NCI-H1694 (cell line): ENCODE measurements at places on chromosomes 12 and 14.
A peak's percentile ranks its signal among the peaks of the same experiment; 100 is the strongest.

DNA sequence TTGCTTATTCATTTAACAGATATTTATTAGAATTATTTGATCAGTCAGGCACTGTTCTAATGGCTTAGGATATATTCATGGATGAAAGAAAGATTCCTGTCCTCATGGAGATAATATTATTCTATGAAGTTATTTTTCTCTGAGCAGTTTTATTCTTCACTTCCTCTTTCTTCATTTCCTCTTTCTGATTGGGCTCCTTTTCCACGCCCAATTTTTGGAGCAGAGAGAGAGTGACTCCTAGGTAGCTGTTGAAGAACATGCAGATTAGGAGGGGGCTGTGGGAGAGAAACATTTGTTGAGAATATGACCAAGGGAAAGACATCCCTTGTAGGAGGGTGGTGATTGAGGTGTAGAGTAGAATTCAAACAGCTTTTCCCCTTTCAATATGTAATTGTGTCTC is 6.0 kb upstream of the YARS2 start:
- DNase-seq, result no peak

GRCh38 chr12:93091886-93092648 is 163.0 kb upstream of the EEA1 start:
- DNase-seq, result no peak

- no peak for DNase-seq
These were observed 96.6 kb upstream of the E2F7 start for GRCh38 chr12:77161944-77162343.

DNA sequence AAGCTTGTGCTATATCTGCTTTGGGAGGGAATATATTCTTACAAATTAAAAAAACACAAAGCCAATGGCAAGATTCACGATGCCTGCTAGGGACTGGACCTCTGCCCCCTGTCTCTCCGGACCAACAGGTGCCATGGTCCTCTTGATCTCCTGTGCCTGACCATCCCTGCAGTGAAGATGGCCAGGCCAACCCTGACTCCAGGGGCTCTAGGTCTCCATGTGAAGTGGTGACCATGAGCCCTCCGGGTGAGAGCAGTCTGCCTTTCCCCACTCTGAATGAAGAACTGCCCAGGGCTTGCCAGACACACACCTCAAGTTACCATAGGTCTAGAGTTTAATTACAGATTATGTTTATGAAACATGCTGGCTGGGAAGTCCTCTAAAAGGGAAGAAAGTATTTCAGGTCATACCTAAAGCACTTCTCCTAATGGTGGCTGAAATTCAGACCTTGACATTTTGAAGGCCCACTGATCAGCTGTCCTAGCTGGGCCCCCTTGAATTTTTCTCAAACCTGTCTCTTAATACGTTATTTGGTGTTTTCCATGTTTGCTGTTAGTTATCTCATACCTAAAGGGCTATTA is 1.4 kb downstream of the ARHGDIB start:
- DNase-seq, result no peak

- DNase-seq, result no peak
These were observed 62.7 kb downstream of the CAND1 start for GRCh38 chr12:67331828-67332227.

- no peak for DNase-seq
These were observed 30.0 kb downstream of the PELI2 start for GRCh38 chr14:56147986-56148901.

- DNase-seq, result peak; percentile 32
These were observed 111.5 kb upstream of the WSCD2 start for GRCh38 chr12:108017472-108018057.

DNA sequence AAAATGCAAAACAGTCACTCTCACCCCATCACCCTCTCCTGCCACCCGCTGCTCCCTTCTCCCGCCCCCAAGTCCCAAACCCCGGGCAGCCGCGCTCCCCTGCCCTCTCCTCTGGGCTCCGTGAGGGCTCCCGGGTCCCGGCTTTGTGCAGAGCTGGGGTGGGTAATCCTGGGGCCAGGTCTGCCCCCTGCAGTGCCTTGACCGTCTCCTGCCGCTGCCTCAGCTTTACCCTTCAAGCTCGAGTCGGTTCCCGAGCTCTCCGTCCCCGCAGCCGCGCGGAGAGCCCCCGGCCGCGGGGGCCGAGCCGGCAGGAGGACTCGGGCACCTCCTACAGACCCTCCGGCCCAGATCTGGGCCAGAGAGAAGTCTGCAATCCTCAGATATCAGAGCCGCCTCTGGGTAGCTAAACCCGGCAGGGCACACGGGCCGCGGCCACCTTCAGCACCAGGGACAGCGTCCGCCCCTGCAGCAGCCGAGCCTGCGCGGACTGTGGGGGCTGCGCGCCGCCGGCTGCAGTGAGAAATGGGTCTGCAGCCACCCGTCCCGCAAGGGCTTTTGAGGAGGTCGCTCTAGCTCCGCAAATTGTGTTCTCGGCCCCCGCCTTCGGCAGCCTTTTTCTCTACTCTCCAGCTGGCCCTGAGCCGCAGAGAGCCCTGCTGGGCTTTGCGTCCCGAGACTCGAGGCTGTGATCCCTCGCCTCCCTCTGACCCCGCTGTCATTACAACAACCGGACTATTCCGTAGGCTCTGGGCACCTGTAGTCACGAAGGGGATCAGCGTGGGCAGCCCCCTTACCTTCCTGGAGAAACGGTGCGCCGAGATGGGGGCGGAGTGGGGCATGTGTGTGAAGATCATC is 1.2 kb downstream of the PRMT8 start:
- no peak for DNase-seq

DNA sequence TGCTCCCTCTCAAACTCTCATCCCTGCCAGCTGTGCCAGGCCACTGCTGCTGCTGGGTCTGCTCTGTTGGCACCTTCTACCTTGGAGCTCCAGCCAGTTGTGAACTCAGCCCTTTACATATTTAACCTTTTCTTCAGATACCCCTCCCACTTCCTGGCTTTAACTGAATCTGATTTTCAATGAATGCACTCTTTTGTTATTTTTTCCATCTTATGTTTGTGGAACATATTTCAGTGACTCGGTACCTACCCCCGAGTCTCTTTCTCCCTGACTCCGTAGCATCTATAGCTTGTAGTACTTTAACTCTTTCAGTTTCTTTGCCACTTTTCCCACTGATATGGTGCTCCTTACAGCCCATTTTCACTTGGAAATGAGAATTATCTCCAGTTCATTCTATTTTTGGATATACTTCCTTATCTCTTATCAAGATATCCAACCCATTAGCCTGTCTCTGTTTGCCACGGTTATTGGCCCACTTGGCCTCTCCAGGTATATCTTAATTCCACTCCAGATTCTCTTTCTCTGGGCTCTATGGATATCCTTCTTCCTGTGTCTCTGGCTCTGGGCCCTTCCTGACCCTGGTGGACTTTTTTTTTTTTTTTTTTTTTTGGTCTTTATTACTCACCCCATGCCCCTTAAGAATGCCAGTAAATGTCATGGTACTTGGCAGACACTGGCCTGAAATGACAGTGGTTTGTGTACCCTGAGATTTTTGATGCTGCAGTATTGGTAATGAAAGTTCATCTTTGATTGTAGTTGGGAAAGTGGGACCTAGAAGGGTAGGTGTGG is 62.7 kb downstream of the PELI2 start:
- no peak for DNase-seq

DNA sequence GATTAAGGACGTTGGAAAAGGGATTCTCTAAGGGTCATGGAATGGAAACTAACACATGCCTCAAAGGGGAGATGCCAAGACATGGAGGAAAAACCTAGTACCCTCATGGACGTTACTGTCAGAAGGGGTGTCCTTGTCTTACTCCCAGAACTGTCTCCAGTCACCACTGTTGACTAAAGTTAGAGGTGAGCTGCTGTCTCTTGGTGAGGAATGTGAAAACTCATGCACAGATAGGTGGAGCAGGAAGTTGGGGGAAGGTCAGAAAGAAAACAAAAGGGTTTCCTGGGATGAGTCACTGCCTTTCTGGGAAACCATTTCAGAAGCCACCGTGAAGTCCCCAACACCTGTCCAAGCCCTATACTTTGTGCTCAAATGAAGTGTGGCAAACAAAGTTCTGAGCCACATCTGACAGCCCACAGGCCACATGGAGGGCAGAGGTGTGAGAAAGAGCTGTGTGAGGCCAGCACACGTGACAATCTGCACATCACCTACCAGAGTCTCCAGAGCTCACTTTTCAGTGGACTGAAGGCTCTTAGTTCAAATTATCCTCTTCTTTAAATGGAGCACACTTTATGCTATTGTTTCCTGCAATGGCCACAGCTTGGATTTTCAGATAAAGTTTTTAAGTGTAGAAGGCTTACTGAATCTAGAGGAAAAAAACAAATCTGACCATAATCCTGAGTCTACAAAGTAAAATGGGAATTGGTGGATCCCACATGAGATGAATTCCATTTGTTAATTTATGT is 92.9 kb upstream of the EGLN3 start:
- no peak for DNase-seq
